ENCODE measurements at places on chromosomes 4 and X.

DNA sequence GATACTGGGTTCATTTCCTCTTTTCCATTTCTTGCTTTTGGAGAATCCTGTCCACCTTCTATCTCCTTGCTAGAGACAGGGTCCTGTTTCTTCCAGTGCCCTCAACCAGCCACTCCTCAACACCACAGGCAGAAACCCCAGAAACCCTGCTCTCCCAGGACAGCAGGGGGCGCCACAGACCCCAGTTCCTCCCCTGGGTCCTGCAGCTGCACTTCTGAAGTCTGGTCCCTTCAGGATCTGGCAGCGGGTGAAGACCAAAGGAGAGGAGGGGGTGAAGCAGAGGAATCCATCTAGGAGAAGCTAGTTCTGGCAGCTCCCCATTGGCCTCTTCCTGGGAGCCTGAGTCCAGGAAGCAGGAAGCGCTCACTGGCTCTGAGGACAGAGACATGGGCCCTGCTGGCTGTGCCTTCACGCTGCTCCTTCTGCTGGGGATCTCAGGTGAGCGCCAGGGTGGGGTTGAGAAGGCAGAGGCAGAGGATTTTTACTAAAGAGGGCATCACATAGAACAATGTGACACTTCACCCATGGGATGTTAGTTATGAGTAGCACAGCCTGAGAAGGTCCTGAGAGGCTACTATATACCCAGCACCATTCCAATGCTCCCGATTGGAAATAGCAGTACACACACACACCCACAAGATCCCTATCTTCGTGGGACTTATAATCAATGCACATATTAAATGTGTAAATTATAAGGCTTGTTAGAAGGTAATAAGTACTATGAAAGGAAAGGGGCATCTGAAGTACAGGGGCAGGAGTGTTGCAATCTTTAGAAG, at the start of gene PRSS48:
Gene PRSS48, plus strand, starts transcription at position 375 of the 776 bp plus-strand sequence. Its CDS starts 12 bp downstream, at position 387.
- H3K27ac ChIP-seq = no peak within 1 kb of the TSS
- DNase-seq = peak; percentile 60

- no peak overlapping the region for H3K27ac ChIP-seq
- H3K4me1 ChIP-seq = no peaks in the 10 kb centered on the region
- H3K36me3 ChIP-seq = no peaks in the 10 kb centered on the region
- DNase-seq = peak; percentile 32
Measured at GRCh38 chr4:8745826-8746225, 125.8 kb downstream of the HMX1 start.

GRCh38 chr4:185202984-185203485, 765 bp downstream of the CFAP97 start:
- no peak for DNase-seq
- H3K27me3 ChIP-seq = no peaks in the 10 kb centered on the region
- H3K36me3 ChIP-seq = no peaks in the 10 kb centered on the region

DNA sequence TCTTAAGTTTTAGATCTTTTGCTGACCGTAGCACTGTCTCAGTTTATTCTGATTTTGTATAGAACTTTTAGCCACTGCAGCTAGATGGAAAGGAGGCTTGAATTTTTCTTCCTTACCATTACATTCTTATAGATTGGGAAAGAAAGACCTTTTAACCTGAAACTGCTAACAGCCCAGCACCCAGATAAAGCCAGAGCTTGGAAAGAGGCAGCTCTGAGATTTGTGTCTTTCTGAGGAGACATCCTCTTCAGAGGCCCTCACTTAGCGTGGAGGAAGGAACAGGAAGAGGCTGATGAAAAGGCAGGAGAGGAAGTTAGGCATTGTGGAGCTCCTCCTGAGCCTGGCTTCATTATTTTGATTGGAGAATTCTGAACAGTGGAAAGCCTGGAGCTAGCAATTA, 35.1 kb downstream of the ATG4A start:
- no peak overlapping the region for H3K4me3 ChIP-seq
- DNase-seq = no peak
- no peaks in the 10 kb centered on the region for H3K4me1 ChIP-seq
- H3K27me3 ChIP-seq = no peaks in the 10 kb centered on the region

- H3K36me3 ChIP-seq = no peaks in the 10 kb centered on the region
- no peaks in the 10 kb centered on the region for H3K27me3 ChIP-seq
- DNase-seq = no peak
- H3K4me1 ChIP-seq = peaks cover 2% of the 10 kb centered on the region
Measured at GRCh38 chr4:147546349-147546748, 65.5 kb downstream of the EDNRA start.

DNA sequence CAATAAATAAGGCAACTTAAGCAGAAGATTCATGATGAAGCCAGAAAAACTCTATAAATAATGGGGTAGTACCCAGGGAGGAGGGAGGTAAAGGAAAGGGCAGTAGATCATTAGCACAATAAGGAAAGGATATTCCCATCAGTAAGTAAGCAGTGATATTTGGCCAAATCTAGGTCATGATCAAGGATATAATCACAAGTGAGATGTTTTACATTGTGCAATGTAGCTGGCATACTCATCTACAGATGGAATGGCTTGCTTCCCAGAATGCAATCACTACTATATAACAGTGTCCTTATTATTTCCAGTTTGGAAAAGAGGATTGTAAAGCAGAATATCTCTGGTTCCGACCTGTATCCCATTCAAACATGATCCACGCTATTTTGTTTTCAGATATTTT, 483.4 kb downstream of the RPA4 start:
- DNase-seq = no peak
- no peaks in the 10 kb centered on the region for H3K27me3 ChIP-seq
- H3K4me1 ChIP-seq = no peaks in the 10 kb centered on the region
- no peak overlapping the region for H3K27ac ChIP-seq

DNA sequence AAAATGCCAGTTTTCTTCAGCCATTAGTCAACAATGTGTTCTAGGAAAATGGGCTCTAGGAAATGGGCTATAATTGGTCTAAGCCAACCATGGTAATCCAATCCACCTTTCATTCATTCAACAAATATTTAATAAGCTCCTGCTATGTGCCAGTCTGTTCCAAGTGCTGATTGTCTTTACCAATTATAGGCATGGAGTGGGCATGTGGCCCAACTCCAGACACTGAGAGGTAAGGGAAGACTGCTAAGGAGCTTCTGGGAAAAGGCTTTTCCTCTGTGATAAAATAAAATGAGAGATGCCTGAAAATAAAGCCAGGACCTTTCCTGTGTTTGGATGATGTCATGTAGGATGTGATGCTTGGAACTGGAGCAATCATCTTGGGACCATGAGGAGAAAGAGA, 43.3 kb downstream of the HOPX start:
- no peak for DNase-seq
- H3K27ac ChIP-seq = no peak overlapping the region

DNA sequence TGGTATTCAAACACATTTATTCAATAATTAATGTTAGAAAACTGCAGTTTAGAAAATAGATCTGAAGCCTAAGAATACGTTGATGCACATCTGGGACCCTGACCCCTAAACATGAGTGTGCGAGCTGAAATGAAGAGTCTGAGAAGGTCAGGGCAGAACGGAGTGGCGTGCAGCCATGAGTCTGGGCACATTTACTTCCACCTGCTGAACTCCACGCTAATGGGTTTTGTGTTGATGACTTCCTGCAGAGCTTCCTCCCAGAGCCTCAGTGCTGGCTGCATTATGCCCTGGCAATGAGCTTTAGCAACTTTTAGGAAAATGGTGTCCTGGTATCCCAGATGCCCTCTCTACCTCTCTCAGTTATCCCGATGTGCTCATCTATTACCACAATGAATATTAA, 53.1 kb downstream of the FAM114A1 start:
- no peak overlapping the region for H3K4me3 ChIP-seq
- no peak overlapping the region for H3K27ac ChIP-seq
- H3K27me3 ChIP-seq = no peaks in the 10 kb centered on the region
- no peaks in the 10 kb centered on the region for H3K4me1 ChIP-seq

Measured in aorta (tissue), 5 donors.